Astrocyte (in vitro differentiated cells and primary cell): ENCODE measurements at places on chromosomes 7 and 10. TPM values are rescaled to one million over a fixed set of nuclear protein-coding genes. Genes with fewer than 3 reads are reported as not detected.
A peak's percentile ranks its signal among the peaks of the same experiment; 100 is the strongest.

CUEDC2 gene
- total RNA-seq = 46.9 and 49.1 TPM in 2 replicates

DNA sequence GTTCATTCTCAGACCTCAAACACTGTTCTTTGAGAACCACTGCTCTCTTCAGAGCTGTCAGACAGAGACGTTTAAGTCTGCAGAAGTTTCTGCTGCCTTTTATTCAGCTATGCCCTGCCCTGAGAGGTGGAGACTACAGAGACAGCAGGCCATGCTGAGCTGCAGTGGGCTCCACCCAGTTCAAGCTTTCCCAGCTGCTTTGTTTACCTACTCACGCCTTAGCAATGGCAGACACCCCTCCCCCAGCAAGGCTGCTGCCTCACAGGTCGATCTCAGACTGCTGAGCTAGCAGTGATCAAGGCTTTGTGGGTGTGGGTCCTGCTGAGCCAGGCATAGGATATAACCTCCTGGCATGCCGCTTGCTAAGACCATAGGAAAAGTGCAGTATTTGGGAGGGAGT lies 80.5 kb upstream of the CYP2C9 start:
- no peak for DNase-seq

DNA sequence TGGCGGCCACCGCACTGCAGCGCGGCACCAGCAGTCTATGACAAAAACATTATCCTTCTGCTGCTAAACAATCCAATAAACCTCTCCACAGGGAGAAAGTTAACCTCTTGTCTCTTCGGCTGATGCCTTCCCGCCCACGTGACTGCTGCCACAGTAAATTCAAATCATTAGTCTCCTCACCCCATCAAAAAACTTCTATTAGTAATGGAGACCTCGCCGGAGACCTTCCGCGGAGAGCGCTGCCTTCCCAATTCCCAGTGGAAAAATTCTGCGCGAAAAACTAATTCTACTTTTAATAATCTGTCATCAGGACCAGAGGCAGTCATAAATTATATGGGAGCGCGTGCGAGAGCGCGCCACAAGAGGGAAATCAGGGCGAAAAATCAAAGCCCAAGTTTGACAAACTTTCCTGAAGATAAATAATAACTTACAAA lies 90.0 kb upstream of the PAX2 start:
- no peak for DNase-seq

- peak; percentile 81 for DNase-seq
Measured at GRCh38 chr10:89342206-89342958, 14.6 kb downstream of the IFIT3 start.

- no peak for DNase-seq
Measured at GRCh38 chr7:29319719-29320521, 125.3 kb downstream of the CHN2 start.

ZNF425 gene
- total RNA-seq = 5.9 and 7.1 TPM in 2 replicates

HTR7 gene
- total RNA-seq = 0.72 and 0.89 TPM in 2 replicates

GRCh38 chr7:43879477-43879876 lies 10.2 kb upstream of the MRPS24 start:
- DNase-seq = peak; percentile 81

CAMK1D gene
- total RNA-seq = 23.6 and 27.4 TPM in 2 replicates

RBP4 gene
- 0.27 and 0.36 TPM in 2 replicates for total RNA-seq

KCNIP2 gene
- 1.9 and 2.5 TPM in 2 replicates for total RNA-seq

DNA sequence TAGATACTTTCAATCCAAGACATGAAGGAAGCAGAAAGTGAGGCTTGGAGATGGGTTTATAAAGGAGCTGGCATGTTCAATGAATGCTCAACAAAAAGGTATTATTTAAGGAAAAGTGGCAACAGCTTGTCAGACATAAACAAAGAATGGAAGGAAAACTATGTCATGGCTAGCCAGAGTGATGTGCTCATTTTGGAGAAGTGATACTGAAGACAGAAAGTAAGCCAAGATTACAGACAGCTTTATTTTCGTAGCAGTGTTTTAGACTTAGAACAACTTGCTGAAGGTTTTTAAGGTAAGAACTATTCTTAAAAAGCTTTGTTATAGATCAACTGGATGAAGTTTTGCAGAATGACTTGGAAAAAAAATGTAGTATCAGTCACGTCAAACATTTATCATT lies 160.5 kb upstream of the FERD3L start:
- DNase-seq = no peak

GRCh38 chr7:20236043-20236442 lies 18.9 kb upstream of the MACC1 start:
- DNase-seq = no peak

TAS2R40 gene
- not detected in 2 replicates for total RNA-seq

- peak; percentile 25 for DNase-seq
Measured at GRCh38 chr10:89213191-89213808, 6.2 kb upstream of the CH25H start.

DNA sequence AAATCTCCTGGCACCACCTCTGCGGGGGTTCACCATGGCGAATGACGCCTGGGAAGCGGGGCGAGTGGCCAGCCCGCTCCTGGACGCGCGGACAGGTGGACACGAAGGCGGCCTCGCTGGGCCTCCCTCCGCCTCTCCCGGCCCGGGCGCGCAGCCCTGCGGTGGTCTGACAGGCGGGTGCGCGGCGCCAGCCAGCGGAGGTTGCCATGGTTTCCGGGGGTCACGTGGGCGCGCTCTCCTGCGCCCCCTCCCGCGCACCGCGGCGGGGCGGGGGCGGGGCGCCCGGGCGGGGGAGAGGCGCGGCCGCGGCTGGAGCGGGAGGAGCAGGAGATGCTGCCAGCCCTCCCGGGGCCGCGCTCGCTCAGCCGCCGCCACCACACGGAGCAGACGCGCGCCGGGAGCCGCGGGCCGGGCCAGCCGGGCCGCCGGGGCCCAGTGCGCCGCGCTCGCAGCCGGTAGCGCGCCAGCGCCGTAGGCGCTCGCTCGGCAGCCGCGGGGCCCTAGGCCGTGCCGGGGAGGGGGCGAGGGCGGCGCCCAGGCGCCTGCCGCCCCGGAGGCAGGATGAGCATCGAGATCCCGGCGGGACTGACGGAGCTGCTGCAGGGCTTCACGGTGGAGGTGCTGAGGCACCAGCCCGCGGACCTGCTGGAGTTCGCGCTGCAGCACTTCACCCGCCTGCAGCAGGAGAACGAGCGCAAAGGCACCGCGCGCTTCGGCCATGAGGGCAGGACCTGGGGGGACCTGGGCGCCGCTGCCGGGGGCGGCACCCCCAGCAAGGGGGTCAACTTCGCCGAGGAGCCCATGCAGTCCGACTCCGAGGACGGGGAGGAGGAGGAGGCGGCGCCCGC lies at the start of gene PRKAR2B:
PRKAR2B (plus strand) TSS at position 359 of the 848 bp plus-strand sequence; CDS start at position 562, 203 bp downstream.
- DNase-seq = peak; percentile 47

C10orf62 gene
- total RNA-seq = not detected in 2 replicates
